CMK (cell line): ENCODE measurements at places on chromosomes 1 and 21.

GRCh38 chr21:46376856-46377453 lies 53.0 kb downstream of the PCNT start:
- no peak for DNase-seq

DNA sequence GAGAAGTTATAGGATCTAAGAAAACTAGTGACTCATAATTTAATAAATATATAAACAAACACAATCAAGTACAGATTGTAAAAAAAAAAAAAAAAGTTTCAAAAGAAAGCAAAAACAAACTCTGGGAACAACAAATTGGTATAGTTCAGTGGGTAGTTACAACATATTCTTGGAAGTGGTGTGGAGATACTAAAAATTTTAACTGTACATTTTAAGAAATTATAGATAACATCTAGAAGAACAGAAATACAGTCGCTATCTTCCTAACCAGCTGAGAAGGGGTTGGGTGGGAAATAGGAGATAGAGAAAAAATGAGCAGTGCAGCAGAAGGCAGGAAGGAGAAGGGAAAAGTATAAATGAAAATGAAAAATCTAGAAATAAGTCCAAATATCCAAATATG lies 70.5 kb downstream of the LRRC8C start:
- peak; percentile 76 for DNase-seq

DNA sequence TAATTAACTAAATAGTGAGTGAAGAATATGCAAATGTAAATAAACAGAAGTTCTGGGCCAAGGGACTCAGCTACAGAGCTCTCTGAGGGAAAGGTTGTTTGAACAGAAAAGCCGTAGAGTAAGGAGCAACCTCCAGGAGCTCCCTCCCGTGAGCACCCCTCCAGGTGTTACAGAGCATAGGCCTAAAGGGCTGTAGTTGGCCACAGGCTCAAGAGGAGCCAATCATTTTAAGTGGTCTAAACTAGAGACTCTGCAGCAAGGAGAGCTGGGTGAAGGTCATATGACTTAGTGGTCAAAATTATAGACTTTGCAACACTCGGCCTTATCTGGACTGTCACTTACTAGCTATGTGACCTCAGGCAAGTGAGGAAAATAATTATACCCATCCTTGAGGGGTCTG lies 19.1 kb upstream of the RXRG start:
- no peak for DNase-seq

DNA sequence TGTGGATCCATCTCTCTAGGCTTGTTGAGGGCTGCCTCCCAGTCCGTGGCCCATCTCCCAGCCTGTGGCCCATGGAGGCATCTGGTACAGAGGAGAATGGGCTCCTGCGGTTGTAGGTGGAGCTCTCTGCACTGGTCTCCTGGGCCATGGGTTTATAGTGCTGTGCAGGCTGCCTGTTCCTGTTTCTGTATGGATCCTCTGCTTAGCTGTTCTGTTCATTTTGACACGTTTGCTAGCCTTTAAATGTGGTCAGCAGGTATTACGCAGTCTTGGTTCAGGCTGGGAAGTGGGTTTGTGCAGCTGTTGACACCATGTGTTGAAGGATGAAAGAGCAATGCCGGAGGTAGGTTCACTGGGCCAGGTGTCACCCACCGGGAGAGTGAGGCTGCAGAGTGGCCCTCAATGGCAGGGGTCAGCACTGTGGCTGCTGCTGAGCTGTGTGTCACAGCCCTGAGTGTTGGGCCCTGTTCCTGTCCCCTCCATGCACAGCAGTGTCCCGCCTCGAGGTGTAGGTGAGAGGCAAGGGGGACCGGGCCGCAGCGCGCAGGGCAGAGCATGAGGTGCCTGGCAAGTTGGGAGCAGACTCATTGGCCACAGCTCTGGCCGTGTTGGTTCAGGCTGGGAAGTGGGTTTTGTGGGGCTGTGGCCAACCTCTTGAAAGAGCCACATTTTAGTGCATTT lies 39.0 kb downstream of the SNAP47 start:
- no peak for DNase-seq

DNA sequence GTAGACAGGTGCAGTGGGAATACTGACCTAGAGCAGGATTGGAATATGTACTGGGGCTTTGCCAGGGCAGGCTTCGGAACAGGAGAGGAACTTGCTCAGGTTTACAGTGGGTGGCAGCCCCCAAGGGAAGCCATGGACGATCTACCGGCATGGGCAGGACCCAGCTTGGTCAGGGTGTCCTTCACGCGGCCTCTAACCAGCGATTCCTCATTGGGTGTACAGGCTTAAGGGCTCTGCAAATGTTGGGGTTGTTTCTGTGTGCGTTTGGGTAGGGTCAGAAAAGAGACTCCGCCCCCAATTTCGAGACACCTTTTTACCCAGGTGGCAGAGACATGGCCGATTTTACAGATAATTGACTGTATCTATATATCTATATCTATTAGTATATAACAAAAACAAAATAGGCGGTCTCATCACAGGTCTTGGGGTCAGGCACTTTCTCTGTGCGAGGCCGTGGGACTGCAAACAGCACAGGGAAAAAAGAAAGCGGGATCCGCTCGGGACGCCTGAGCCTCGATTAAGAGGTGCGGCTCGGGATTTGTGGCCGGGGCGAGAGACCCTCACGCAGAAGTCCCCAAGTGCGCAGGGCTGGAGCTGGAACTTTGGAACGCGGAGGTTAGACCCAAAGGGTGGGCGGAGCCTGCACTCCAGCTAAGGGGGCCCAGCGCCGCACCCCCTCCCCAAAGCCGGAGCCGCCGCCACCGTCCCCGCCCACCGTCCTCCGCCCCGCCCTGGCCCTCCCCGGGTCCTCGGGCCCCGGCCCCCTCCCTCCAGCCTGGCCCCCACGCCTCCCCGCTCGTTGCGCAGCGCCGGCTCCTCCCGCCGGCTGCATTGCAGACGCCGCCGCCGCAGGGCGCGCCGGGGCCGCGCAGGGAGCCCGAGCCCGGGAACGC lies 67.5 kb upstream of the VAMP3 start:
- DNase-seq: no peak

DNA sequence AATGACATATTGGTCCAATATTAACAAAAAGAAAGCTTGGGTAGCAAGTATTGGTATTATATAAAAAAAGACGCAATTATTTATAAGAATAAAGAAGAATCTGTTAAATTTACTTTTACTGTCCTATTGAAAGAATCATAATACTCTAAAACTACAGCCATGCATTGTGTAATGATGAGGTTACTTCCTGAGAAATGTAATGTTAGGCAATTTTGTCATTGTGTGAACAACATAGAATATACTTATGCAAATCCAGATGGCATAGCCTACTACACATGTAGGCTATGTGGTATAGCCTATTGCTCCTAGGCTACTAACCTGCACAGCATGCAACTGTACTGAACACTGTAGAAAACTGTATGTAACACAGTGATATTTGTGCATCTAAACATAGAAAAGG lies 121.2 kb upstream of the PTGFR start:
- no peak for DNase-seq

- no peak for DNase-seq
These were observed 270.5 kb downstream of the NPHP4 start for GRCh38 chr1:5721634-5722215.

GRCh38 chr1:21783679-21784603 lies 992 bp upstream of the USP48 start:
- peak; percentile 96 for DNase-seq

GRCh38 chr1:29754573-29755375 lies 518.5 kb downstream of the PTPRU start:
- DNase-seq: no peak

DNA sequence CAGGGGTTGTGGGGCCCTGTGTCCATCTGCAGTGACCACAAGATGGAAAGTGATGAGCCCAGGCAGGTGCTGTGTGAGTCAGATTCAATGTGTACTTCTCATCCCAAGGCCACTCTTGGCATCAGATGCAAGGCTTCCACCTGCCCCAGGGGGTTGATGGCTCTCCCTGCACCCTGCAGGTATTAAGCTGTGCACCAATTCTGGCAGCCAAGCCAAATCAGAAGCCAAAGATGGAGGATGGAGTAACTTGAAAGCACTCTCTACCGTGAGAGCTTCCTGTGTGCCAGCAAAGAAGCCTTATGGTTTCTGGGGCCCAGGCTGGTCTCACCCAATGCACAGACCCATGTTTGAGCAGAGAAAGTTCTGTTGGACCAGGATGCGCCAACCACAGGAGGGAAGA lies 44.3 kb upstream of the TENT5C start:
- DNase-seq: no peak

DNA sequence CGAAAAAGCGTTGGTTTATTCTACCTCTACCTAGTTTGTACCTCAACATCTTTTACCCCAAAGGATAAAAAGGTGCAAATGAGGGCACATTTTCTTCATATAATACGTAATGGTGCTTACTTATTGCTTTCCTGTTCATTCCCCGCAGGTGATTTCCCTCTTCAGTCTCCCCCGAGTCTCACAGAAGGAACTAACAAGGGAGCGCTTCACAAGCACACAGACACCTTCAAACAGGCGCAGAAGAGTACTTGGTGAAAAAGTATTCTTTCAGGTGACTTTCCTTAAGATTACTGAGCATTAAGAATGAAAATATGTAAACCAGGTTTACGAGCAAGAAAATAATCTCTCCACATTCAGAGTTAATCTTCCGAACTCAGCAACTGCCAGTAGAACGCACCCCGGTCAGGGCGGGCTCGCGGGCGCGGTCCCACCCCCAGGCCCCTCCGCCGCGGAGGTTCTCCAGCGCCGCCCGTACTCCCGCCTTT lies 511 bp upstream of the RABGAP1L start:
- DNase-seq: no peak

DNA sequence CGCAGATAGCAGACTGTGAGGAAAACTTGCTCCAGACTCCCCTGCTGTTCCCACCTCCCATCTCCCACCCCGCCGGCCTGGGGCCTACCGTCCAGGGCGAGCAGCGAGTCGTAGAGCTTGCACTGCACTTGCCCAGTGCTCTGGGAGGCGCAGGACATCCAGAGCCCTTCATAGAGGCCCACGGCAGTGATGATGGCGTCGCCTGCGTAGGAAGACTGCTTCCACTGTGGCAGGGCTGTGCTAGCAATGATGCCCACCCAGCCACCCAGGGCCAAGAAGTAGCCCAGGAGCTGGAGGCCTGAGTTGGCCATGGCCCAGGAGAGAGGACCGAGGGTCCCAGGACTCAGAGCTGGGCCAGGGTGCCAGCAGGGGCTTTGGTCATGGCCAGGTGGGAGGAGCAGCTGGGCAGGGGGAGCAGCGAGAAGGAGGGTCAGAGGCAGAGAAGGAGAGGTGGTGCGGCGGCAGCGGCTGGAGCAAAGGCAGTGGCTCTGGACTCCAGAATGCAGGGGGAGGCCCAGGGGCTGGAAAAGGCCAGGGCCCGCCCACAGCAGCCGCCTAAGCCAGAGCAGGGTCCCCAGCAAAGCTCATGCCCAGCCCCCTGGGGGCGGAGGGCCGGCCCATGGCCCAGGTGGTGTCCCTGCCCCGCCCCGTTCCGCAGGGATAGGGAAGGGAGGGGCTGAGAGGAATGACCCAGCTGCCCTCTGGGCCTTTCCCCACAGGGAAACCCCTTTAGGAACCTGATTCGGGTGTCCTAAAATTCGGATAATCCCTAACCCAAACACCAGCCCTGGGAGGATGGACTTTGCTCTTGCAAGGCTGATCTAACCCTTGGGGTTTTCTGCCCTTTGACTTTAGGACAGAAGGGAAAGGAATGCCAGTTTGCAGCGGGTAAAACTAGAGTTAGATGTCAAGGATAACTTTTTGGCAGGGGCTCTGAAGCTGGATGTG lies at the start of gene CLDN19:
TSS of gene CLDN19 (minus strand) at position 484 of the 948 bp plus-strand sequence. CDS start at position 311, 173 bp downstream.
- no peak for DNase-seq

- DNase-seq: no peak
These were observed 694 bp upstream of the MRPL9 start for GRCh38 chr1:151763990-151764389.

GRCh38 chr1:206606867-206607266 lies 5.4 kb downstream of the EIF2D start:
- no peak for DNase-seq

DNA sequence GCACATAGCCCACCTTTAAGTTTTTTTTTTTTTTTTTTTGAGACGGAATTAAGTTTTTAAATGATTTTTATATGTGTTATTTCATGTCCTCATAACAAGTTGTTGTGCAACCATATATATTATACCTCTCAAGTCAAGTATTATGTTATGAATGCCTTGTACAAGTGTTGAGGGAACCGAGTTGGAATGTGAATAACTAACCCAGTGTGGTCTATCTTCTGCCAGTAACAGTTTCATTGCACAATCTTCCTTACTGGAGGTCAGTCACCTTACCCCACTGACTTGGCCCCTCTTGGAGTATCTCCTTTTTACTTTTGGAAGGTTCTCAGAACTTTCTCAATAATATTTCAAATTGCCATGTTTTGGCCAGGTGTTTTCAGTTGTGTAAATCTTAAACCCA lies 201.9 kb downstream of the CACNA1E start:
- DNase-seq: no peak

DNA sequence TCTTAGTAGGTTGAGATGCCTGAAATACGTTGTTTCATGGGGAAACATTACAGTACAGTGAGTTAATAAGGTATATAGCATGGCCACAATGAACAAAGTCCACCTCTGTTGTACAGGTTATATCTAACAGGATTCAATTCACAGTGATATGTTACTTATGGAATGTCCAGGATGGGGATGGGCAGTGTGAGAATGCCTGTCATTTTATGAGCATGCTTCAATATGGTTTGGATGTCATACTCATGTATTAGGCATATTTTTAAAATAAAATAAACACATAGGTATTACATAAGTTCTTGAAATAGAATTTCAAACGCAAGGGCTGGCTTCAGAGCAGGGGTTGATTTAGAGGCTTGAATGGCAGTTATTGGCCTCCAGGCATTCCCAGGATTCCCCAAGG lies 6.1 kb upstream of the PHLDA3 start:
- no peak for DNase-seq

DNA sequence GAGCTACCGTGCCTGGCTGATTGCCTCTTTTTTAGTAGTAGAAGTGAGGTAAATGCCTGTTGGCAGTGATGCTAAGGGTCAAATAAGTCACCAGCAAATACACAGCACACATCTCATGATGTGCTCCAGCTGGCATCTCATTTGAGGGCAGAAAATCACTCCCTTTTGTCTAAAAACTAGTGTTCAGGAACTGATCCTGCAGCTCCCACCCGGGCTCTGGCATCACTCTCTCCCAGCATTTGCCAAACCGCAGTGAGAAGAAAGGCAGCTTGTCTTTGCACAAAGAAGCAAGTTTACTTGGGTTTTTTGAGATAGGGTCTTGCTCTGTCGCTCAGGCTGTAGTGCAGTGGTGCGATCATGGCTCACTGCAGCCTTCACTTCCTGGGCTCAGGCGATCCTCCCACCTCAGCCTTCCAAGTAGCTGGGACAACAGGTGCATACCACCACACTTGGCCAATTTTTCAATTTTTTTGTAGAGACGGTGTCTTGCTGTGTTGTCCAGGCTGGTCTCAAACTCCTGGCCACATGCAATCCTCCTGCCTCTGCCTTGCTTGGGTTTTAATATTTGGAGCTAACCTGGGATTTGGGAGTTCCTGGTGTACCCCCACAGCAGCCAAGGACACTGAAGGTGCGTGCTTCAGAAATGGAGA lies 4.1 kb downstream of the RBP7 start:
- DNase-seq: no peak
